ENCODE measurements at places on chromosomes 7 and 10.

GRCh38 chr10:88213065-88213605 lies 349.7 kb downstream of the PTEN start:
- DNase-seq = no peak
- no peak overlapping the region for H3K27ac ChIP-seq
- H3K36me3 ChIP-seq = no peaks in the 10 kb centered on the region
- peaks cover 3% of the 10 kb centered on the region for H3K27me3 ChIP-seq

DNA sequence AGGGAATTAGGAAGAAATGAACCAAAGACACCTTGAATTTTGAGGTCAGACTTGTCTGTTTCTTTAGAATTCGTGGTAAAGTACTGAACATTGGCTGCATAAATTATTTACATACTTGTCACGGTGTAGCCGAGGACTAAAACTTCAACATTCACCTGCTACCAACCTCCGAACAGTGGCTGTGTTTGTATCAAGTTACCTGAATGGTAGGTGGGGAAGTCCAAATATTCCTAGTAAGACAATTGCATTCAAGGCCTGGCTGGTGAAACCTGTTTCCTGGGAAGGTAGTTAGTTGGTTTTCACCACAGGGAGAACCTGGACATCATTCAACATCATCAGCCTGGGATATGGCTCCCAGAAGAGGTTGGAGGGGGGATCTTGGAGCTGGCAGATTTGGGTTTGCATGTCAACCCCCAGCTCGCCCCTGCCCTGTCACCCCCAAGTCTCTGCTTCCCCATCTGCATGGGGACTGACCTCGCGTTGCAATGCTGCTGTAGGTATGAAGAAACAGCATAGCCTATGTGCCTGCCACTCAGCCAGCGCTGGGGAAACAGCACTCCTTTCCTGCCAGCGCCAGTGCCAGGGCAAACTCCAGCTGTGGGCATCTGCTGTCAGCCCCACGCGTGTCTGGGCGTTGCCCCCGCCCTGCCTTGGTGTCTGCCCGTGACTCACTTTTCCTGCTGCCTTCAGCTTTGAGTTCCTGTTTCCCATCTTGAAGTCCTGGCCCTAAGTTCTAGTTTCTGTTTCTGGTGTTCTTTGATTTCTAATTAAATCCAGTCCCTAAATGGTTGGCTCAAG lies 12.7 kb upstream of the LARP4B start:
- peaks cover 9% of the 10 kb centered on the region for H3K27me3 ChIP-seq
- H3K36me3 ChIP-seq = no peaks in the 10 kb centered on the region
- H3K4me3 ChIP-seq = no peak overlapping the region
- peak; percentile 61 for DNase-seq
- peak overlapping the region; percentile 51 for H3K27ac ChIP-seq
- H3K4me1 ChIP-seq = peaks cover 29% of the 10 kb centered on the region

- H3K4me3 ChIP-seq = peak overlapping the region; percentile 68
- peak overlapping the region; percentile 89 for H3K27ac ChIP-seq
- peaks cover 58% of the 10 kb centered on the region for H3K36me3 ChIP-seq
- H3K27me3 ChIP-seq = no peaks in the 10 kb centered on the region
Observed at GRCh38 chr10:128063736-128064107, 62.5 kb downstream of the MKI67 start.

DNA sequence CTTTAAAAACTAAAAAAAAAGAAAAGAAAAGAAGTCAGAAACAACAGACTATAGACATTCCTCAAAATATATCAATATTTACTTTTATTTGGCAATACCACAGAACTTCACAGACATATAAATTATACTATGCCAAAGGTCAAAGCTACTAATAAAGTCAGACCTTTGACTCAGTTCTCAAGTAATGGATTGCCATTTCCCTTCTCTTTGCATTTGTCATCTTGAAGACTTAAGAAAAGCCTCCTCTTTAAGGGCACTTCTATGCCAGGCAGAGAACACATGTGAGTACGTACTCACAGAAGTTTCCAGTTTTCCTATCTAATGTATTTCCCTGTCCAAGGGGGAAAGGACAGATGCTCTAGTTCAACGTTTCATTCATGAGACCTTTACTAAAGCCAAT lies 37.6 kb downstream of the TNPO3 start:
- H3K4me3 ChIP-seq = no peak overlapping the region
- DNase-seq = no peak
- no peaks in the 10 kb centered on the region for H3K27me3 ChIP-seq
- H3K27ac ChIP-seq = no peak overlapping the region
